Ureter (tissue), 1 donor: ENCODE measurements at places on chromosomes 2 and 18. TPM values are rescaled to one million over a fixed set of nuclear protein-coding genes. Genes with fewer than 3 reads are reported as not detected.

Gene TBR1
- not detected for total RNA-seq

Gene SPDYA
- total RNA-seq: 2.5 TPM

Gene POTEC
- total RNA-seq: not detected

Gene CAVIN2
- total RNA-seq: 52.4 TPM

Gene B3GNT7
- total RNA-seq: 2.2 TPM
